KG1 (cell line): ENCODE measurements at places on chromosomes 6 and 20.

- no peak for DNase-seq
Measured at GRCh38 chr6:17057322-17057721, 44.5 kb upstream of the STMND1 start.

DNA sequence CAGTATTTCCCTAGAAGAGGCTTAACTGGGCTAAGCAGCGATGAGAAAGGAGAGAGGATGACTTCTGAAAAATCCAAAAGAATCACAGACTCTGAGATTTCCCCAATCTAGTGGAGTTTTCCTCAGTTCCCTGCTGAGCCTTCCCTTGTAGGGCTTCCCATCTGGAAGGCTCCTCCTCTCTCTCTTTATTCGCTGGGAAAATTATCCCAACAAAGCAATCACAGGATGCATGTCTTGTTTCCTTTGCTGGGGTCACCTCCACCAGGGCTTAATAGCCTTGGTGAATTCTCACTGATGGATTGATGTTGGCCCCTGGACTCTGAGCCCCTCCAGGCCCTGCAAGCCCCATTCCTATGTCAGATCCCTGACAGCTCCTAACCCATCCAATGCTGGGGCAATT, 69.8 kb upstream of the MAFB start:
- no peak for DNase-seq

- DNase-seq = peak; percentile 55
Measured at GRCh38 chr6:37516076-37516919, 16.6 kb upstream of the CCDC167 start.

DNA sequence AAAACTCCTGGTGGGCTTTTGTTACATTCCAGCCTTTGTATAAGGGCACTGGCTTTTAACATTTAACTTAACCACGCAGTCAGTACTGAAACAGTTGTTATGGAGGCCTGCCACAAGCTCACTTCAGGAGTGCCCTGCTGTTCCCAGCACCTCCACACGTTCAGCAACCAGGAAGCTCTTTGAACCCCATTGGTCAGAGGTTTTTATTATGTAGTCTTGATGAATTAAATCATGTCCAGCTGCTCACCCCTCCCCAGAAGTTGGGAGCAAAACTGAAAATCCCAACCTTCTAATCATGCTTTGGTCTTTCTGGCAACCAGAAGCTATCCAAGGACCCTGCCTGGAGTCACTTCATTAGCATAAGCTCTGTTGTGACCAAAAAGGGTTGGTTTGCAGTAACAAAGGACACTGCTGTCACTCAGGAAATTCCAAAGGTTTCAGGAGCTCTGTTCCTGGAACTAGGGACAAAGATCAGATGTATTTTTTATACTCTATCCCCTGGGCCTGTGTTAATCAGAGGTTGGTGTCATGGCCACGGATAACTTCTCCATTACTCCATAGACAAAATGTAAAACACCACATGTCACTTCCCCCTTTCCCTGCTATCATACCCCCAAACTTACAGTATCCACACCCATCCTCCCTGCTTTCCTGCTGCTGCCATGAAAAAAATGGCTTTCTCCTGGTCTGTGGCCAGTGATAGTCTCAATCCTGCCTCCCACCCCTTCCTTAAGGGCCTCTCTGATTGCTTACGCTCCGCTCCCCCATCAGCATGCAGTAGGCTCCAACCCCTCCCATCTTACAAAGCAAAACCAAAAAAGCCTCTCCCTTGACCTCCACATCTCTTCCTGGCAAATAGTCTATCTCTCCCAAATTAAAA, 3.1 kb downstream of the ARMC12 start:
- no peak for DNase-seq

GRCh38 chr6:121480099-121480713, 44.8 kb downstream of the GJA1 start:
- DNase-seq = no peak

GRCh38 chr20:12203981-12204380, 286.3 kb downstream of the BTBD3 start:
- DNase-seq = no peak

DNA sequence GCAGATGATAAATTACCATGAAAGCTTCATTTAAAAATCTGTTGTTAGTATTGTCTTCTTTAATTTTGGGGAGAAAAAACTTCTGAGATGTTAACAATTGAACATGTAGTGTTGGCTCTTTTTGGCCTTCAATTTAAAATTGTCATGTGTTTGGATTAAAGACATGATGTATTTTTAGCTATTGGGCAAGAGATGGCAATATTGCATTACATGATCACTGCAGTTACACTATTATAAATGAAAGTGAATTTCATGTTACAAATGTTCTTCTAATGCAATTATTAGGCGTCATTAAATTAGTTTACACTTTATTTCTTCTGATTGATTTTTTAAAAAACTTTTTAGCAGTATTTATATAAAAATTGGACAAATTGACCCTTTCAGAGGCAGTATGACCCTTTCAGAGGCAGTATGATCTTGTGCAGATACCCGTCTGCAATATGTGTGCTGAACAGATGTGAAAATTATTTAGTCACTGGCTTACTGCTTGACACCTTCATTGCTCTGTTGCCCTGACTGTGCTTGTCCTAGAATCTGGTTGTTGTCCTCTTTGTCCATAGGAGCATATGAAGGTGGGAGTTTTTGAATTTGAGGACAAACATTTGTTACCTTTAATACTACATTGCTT, 25.8 kb downstream of the CDKAL1 start:
- no peak for DNase-seq

DNA sequence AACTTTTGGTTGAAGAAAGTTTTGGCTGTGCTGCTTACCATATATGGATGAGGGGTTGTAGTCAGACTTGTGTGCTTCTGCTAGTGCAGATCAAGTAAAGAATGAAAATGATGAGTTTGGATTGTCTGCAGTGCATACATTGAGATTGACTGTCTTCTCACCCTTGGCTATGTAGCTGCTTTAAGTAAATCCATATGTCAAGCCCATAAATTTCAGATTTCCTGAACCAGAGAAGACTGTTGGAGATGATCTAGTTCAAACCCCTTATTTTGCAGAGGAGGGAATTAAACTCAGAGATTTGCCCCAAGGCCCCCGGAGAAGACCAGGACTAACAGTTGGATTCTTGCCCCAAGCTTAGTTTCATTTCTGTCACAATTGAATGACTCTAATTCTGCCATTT, 67.2 kb downstream of the PKIB start:
- DNase-seq = no peak

GRCh38 chr6:138818496-138819194, 22.8 kb downstream of the ECT2L start:
- no peak for DNase-seq

- no peak for DNase-seq
Measured at GRCh38 chr6:1598433-1598832, 11.3 kb upstream of the FOXC1 start.

DNA sequence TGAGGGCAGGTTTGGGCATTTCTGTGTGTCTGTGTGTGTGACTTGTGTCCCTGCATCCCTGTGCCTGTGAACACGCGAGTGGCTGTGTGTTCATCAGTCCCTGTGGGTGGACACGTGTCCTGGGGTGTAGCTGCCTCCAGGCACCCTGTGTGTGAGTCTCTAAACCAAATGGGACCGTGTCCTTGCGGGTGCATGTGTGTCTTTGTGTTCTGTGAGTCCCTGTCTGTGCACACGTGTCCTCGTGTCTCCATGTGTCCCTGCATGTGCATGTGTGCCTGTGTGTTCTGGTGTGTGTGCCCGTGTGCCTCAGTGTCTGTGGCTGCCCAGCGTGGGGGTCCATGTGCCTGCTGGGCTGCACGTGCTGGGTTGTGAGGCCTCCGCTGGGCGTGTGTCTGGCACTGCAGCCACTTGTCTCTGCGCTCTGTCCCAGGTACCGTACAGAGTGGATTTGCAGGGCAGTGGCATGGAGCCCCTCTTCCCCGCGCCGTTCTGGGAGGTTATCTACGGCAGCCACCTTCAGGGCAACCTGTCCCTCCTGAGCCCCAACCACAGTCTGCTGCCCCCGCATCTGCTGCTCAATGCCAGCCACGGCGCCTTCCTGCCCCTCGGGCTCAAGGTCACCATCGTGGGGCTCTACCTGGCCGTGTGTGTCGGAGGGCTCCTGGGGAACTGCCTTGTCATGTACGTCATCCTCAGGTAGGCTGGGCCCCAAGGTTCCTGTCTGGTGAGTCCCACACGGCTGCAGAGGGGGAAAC, 8.2 kb upstream of the LKAAEAR1 start:
- DNase-seq = no peak

- DNase-seq = no peak
Measured at GRCh38 chr20:2633381-2633780, 19.1 kb upstream of the NOP56 start.

- no peak for DNase-seq
Measured at GRCh38 chr20:25848222-25848621, 151.6 kb upstream of the ZNF337 start.

- no peak for DNase-seq
Measured at GRCh38 chr20:38195521-38195920, 30.5 kb upstream of the TGM2 start.

DNA sequence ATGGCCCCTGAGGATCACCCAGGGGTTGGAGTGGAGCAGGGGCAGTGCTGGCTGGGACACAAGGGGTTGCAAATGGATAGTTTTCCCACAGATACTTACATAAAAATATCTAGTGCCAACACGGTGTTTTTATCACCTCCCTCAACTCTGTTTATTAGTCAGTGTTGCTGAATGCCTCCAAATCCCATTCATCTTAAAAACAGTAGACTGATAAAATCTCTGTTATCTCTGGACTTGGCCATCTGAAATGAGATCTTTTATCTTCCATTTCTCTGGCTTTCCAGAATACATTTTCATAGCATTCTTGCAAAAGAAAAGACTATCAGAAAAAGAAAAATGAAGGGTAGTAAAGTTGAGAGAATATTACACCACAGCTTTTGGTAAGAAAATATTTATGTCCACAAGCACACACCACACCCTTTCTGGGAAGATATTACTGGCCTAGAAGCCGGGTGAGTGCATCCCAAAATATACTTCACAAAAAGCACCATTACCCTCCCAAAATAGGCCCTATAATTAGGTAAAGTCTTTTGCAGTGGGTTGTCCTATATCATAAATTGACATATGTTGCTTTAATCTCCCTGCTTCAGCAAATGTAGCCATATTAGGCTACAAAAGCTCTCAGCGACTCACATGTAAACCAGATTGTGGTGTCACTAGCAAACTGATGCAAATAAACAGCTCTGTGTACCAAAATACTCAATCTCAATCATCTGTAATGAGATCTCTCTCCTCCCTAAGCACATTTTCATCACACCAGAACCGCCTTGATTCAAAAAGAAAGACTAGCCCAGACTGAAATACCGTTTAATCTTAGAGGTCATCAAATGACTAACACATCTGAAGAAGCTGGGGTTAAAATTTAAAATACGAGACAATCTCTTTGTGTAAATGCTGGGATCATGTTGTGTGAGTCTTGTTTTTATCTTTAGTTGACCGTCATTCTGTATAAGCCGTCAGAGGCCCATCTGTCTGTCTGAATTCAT, 96.7 kb downstream of the FYN start:
- DNase-seq = no peak

GRCh38 chr20:47336129-47336754, 20.3 kb downstream of the ZMYND8 start:
- no peak for DNase-seq

DNA sequence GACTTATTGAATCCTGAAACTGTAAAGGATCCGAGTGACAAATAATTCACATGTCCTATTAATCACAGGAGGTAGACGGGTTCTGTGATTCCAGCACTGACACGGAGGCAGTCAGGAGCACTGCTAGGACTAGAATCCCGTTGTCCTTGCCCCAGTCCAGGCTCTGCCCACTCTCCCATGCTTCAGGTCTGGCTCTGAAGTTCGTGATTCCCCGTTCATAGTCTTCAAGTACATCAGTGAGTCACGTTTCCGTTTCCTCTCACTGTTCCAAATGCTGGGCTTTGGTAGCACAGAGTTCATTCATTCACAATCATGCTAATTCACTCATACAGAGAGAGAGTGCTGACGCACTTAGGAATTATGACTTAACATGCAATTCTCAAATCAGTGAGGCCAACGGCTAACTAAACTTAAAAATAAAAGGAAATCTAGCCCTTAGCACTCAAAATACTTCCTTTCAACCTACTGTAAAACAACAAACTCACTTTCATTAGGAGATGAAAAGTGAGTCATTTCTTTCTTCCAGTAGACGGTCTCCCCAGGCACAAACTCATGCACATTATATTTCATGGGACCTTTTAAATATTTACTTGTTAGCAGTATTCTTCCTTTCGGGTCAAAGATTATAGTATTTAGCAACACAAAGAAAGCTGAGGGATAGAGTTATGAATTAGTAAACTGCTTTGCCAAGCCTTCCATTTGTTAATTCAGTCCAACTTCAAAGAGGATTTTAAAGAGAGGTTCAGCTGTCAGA, 94.0 kb upstream of the NHSL1 start:
- no peak for DNase-seq

- no peak for DNase-seq
Measured at GRCh38 chr6:11762794-11763459, 15.7 kb downstream of the ADTRP start.

GRCh38 chr20:34485068-34485634, 31.1 kb upstream of the DYNLRB1 start:
- DNase-seq = no peak

DNA sequence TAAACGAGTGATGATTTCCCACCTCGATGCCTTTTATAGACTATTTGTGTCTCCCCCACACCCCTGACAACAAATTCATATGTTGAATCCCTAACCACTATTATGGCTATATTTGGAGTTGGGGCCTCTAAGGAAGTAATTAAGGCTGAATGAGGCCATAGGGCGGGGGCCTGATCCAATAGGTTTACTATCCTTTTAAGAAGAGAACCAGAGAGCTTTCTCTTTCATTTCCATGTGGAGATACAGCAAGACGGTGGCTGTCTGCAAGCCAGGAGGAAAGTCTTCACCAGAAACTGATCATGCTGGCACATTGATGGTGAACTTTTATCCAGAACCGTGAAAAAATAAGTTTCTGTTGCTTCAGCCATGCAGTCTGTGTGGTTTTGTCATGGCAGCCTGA, 38.9 kb upstream of the CLIC5 start:
- no peak for DNase-seq

- no peak for DNase-seq
Measured at GRCh38 chr20:6651561-6651960, 115.9 kb upstream of the BMP2 start.

DNA sequence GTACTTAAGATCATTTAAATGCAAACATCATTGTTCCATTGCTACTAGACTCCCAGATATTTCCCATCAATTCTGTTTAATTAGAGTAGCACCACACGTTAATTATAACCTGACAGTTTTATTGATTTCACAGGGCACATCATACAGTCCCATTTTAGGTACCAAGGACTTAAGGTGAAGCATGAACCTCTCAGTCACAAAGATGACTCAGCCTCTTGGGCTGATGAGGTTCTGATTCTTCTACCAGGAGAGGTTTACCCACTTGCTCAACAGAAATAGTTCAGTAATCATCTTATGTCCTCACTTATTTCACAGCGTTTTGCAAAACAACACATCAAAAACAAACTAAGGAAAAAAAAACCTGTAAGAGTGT, 98.5 kb downstream of the HIVEP2 start:
- no peak for DNase-seq

GRCh38 chr6:101108286-101108685, 227.2 kb upstream of the ASCC3 start:
- DNase-seq = no peak

GRCh38 chr20:50679753-50680104, 11.6 kb downstream of the RIPOR3 start:
- DNase-seq = no peak
